ENCODE measurements at places on chromosomes 16 and 17. TPM values are rescaled to one million over a fixed set of nuclear protein-coding genes. Genes with fewer than 3 reads are reported as not detected.

DNA sequence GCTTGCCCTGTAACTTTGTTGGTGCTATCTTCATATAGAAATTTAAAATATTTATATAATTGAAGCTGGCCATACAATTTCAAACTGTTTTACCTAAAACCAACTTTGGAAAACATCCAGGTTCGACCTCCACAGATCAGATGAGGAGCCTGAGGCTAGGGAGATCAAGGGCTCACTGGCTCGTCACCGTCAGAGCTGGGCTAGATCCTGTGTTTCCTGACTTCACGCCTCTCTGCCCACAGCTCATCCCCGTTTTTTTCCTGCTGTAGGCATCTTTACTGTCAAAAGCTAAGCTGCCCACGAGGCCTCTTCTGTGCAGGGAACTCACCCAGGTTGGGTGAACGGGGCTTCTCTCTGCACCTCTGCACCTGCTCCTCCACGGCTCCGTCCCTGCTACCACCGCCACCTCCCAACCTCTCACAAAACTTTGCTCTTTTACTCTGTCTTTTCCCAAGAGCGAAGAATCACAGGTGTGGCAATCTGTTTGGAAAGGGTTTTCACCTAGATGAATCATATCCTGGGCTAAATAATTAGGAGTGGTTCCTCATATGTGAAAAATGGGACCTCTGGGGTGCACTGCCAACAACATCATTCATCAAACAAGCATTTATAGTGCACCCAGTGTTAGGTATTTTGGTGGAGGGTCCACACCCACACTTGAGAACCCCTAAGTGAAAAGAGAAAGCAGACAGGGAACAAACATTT, 24.8 kb upstream of the KDM6B start:
- no peak for DNase-seq
- no peak overlapping the region for H3K27ac ChIP-seq
- H3K4me3 ChIP-seq = no peak overlapping the region
- H3K36me3 ChIP-seq = no peaks in the 10 kb centered on the region

GRCh38 chr16:87856791-87857228, 12.5 kb downstream of the SLC7A5 start:
- peak overlapping the region; percentile 62 for H3K4me3 ChIP-seq
- peaks cover 74% of the 10 kb centered on the region for H3K36me3 ChIP-seq
- H3K4me1 ChIP-seq = peaks cover 87% of the 10 kb centered on the region
- DNase-seq = no peak
- peak overlapping the region; percentile 91 for H3K27ac ChIP-seq
- H3K27me3 ChIP-seq = no peaks in the 10 kb centered on the region

DNA sequence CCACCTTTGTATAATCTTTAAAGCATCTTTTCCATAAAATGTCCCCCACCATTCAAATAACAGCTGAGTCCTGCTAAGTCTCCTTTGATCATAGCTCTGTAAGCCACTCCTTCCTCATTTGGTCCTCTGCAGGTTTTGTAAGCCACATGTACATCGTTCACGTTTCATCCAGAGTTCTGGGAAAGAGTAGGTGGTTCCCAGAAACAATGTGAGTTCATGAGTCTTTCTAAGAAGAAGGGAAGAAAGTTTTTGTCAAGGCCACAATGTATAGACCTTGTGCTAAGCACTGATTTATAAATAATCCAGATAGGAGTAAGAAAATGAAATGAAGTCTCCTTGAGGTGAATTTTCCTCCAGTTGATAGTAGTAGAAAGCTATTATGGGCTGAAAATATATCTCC, 8.7 kb upstream of the ANKS4B start:
- peaks cover 31% of the 10 kb centered on the region for H3K27me3 ChIP-seq
- DNase-seq = no peak
- peaks cover 6% of the 10 kb centered on the region for H3K4me1 ChIP-seq
- no peak overlapping the region for H3K27ac ChIP-seq

DNA sequence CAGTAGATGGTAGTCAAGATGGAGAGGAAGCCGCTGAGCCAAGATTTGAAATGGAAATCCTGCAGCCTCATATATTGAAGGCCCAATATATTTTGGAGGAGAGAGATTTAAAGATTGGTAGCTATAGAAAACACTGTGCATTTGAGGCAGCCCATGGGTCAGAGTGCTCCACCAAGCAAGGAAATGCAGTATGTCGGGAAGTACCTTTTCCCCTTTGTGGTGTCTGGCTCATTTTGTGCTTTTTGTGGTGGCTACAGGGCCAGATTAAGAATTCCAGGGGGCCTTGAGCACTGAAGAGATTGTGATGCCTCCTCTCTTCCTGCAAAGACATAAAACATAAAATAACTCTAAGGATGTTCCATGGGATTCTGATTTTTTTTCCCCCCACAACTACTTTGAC, 39.6 kb downstream of the CDRT15 start:
- H3K27me3 ChIP-seq = no peaks in the 10 kb centered on the region
- peak overlapping the region; percentile 85 for H3K27ac ChIP-seq
- H3K4me1 ChIP-seq = peaks cover 84% of the 10 kb centered on the region

DNA sequence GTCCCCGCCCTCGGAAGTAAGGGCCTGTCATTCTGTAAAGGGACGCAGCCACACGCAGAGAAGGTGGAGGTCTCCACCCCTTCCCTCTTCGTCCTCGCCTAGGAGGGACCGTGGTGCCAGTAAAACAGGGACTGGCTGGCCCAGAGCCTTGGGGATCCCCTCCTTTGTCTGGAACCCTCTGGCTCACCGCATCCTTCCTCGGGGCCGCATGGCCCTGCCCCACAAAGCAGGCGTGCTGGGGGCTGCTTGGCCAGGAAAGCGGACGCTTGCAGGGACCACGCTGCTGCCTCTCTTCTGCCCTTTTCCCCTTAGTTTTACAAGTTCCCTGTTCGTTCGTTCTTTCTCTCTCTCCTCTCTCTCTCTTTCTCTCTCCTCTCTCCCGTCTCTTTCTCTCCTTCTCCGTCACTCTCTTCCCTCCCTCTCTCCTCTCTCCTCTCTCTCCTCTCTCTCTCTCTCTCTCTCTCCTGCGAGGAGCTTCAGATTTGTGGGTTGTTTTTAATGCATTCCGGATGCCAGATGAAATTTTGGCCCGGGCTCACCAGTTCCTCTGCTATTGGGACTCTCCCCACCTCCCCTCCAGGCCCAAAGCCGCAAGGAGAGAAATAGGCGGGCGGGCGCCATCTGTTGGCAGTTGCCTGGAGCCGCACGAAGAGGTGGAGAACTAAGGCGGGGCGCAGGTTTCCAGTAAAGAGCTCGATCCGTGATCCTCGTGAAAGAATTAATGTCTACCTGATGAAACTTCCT, 35.1 kb upstream of the CDRT4 start:
- peaks cover 5% of the 10 kb centered on the region for H3K4me1 ChIP-seq
- no peak overlapping the region for H3K27ac ChIP-seq
- H3K27me3 ChIP-seq = no peaks in the 10 kb centered on the region
- H3K4me3 ChIP-seq = no peak overlapping the region

NPIPB9 gene
- 0.52 TPM for total RNA-seq

TPSAB1 gene
- total RNA-seq = not detected

ABCA5 gene
- 12.8 TPM for total RNA-seq

DNA sequence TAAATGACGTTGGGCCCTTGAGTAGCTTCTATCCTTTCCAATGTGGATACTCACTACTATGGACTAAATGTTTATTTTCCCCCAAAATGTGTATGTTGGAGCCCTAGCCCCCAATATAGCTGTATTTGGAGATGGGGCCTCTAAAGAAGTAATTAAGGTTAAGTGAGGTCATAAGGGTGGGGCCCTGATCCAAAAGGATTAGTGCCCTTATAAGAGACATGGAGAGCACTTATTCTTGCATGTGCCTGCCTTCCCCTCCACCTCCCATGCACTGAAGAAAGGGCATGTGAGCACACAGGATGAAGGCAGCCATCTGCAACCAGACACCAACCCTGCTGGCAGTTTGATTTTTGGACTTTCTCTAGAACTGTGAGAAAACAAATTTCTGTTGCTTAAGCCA, 115.7 kb upstream of the MED13 start:
- no peaks in the 10 kb centered on the region for H3K27me3 ChIP-seq
- no peak overlapping the region for H3K4me3 ChIP-seq
- no peaks in the 10 kb centered on the region for H3K4me1 ChIP-seq
- peaks cover 2% of the 10 kb centered on the region for H3K36me3 ChIP-seq
- no peak for DNase-seq

GRCh38 chr17:59456428-59456827, 109.0 kb upstream of the DHX40 start:
- no peak overlapping the region for H3K4me3 ChIP-seq
- H3K36me3 ChIP-seq = no peaks in the 10 kb centered on the region
- no peak for DNase-seq
- no peaks in the 10 kb centered on the region for H3K27me3 ChIP-seq
- H3K4me1 ChIP-seq = peaks cover 2% of the 10 kb centered on the region
- H3K27ac ChIP-seq = no peak overlapping the region

GRCh38 chr17:34452769-34453168, 89.7 kb upstream of the CCL1 start:
- H3K4me1 ChIP-seq = no peaks in the 10 kb centered on the region
- H3K4me3 ChIP-seq = no peak overlapping the region
- peaks cover 28% of the 10 kb centered on the region for H3K27me3 ChIP-seq
- no peak for DNase-seq
- no peaks in the 10 kb centered on the region for H3K36me3 ChIP-seq
